ENCODE measurements at places on chromosomes 2 and 18.

GRCh38 chr2:173278794-173279526 is 75.7 kb upstream of the CDCA7 start:
- no peak for DNase-seq

- no peak for DNase-seq
These were observed 173.2 kb downstream of the MYCN start for GRCh38 chr2:16113568-16113967.

GRCh38 chr2:196101325-196101991 is 32.8 kb upstream of the DNAH7 start:
- no peak for DNase-seq

DNA sequence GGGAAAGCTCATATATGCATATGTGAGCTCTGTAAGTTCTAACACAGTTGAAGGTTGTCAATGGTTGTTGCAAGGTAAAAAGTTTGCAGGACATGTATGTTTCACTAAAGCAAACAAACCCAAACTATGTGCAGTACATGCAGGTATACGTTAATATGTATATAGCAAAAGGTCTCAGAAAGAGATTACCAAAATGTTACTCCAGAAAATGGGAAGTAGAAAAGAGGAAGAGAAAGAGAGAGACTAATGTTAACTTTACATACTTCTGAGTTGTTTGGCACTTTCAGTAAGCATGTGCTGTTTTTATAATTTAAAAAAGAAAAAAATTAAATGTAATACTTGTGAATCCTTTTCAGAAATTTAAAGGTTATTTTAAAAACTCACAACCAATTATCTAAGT is 32.8 kb upstream of the PEX13 start:
- DNase-seq, result no peak

DNA sequence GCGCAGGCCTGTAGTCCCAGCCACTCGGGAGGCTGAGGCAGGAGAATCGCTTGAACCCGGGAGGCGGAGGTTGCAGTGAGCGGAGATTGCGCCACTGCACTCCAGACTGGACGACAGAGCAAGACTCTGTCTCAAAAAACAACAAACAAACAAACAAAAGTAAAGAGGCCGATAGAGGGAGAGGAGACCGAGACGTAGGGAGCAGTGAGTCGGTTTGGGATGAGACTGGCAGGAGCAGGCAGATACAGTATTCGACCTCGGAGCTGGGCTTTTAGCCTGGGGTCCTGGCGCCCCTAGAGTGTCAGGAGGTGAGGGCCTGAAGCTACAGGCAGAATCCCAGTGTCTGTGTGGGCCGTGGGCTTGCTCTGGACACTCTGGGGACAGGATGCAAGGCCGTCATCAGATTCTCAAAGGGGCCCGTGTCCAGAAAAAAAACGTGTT is 51.2 kb downstream of the SLC4A1AP start:
- DNase-seq, result no peak

DNA sequence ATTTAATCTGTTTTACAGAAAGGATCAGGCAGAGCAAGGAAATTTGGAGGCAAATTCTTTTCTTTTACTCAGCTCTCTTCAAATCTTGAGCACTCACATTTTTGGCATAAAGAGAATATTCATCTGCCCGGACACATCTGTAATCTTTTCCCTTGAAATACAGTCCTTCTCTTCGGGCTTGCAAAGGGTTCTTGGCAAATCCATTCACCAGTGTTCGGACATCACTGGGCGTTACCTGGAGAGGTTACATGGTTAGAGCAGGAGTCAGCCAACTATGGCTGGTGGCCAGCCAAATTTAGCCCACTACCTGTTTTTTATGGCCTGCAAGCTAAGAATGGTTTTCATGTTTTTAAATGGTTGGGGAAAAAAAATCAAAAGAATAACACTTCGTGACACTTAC is 2.1 kb downstream of the PFN4 start:
- DNase-seq, result no peak

DNA sequence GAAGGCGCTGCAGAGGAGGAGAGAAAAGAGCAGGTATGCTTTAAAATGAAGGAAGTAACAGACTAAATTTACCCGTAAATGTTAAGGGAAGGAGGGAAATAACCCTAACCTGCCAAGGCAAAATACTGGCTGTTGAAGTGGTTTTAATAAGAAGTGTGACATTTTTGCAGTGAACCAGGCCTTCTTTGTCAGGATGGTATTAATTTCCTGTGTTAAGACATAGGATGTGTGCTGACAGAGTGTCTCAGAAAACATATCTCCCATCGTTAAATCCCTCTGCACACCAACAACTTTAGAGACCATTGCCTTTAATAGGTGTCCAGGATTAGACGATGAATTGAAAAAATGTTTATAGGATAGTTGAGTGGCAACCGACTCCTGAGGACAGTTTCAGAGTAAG is 9.9 kb downstream of the TTC39C start:
- no peak for DNase-seq

- no peak for DNase-seq
These were observed 979 bp downstream of the LONRF2 start for GRCh38 chr2:100321179-100321865.

- no peak for DNase-seq
These were observed 1.4 kb downstream of the ANKRD44 start for GRCh38 chr2:197308996-197309690.

DNA sequence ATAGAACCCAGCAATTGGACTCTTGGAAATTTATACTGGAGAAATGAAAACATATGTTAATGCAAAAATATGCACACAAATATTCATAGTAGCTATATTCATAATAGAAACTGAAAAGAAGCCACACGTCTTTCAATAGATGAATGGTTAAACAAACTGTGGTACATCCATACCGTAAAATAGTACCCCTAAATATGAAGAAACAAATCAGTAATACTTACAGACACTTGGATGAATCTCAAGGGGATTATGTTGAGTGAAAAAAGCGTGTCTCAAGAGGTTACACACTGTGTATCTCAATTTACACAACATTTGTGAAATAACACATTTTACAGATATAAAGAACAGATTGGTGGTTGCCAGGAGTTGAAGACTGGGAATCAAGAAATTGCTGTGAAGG is 61.1 kb upstream of the ARHGAP15 start:
- DNase-seq, result no peak

DNA sequence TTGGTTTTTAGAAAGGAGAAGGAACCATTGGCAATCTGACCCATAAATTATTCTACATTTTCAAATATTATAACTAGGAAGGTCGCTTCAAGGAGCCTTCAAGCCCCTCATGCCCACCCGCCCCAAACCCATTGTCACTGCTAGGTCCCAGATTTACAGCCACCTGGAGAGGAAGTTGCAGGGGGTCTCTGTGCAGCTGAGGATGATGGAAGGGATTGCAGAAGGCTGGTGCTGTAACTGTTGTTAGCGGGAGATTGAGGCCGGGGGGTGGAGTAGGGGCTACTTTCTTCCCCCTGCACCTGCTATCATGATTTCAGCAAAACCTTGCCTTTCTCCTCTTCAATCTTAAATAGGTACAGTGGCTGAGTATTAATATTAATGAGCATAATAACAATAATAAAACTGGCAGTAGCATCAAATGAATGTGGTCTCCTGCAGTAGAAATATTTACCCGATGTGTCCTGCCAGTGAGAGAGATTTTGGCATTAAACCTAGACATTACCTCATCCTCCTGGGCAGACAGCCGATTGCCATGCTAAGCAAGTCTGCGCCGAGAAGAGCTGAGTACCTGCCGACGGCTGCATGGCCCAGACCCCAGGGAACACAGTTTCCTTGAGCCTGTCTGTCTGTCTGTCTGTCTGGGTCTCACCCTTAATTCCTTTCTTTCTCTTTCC is 225.4 kb downstream of the FAM210A start:
- peak; percentile 37 for DNase-seq

DNA sequence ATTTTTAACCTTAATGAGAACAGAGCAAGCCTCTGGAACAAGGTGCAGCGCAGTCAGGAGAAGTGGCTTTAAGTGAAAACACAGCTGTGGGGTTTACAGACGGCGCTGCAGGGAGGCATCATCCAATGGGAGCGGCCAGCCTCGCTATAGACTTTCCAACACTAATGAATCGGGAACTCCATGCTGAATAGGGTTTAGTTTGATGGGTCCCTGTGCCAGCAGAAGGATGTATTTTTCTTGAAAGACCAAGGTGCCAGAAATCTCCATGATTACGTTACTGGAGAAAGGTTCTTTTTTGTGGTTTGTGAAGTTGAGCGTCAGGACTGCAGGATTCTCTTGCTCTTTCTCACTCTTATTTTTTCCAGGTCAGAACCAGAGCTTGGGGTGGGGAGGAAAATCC is 87.9 kb upstream of the ALPP start:
- DNase-seq, result no peak

DNA sequence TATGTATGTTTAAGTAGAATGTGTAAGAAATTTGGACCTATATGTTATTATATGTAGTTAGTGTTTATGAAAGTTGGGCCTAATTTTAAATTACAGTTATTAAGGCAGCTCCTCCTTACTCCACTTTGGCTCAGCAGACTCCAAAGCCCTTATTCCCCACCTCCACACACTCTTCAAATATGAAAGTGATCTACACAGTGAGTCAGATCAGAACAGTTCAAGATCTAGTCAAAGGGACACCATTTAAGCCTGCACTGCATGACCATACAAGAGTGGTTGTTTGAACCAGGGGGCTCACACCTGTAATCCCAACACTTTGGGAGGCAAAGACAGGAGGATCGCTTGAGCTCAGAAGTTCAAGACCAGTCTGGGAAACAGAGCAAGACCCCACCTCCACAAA is 21.2 kb upstream of the PMAIP1 start:
- no peak for DNase-seq

DNA sequence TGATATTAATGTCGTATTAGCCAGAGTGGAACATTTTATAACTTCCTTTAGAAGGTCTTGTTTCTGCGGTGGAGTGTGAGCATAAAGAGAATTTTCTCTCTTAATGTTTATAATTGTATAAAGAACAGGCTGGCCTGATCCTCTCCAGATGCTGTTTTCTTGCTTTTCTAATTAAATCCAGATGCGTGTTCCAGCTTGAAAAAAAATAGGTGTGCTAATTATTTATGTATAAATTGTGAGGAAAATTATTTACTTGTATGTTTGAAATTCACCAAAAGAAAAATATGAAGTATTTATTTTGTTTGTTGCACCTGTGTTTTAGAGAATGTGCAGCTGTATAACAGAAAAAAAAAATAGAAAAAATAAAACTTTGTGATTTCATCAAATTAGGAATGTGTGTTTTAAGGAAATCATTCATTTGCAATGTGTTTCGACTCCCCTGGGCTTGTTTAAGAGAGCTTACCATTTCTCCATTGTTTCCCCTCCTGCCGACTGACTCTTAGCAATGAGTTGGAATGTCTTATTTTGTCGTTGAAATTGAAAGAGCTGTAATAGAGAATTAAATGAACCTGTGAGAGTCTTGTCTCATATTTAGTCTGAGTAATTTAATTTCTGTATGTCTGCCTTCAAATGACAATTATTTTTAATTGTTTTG is 220.1 kb upstream of the NXPH2 start:
- DNase-seq, result no peak

DNA sequence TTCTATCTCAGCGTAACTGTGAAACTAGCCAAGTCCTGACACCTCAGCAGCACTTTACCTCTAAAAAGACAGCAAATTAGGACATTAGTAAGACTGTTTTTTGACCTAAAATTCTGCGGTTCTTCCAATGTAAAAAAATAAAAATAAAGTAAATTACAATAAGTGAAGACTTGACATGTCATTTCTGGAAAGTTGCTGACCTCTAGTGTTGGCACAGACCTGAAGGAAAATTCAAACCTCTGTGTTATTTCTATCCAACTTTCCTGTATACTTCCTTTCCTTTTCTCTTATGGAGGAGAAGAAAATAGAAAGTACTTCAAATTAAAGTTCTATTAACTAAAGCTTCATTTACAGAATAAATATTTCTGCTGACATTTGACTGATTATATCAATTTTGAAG is 110.6 kb downstream of the TMEM182 start:
- no peak for DNase-seq

- DNase-seq, result no peak
These were observed 448.8 kb downstream of the TXNL1 start for GRCh38 chr18:56189615-56190014.

- DNase-seq, result no peak
These were observed 5.1 kb upstream of the TTC27 start for GRCh38 chr2:32622570-32623310.

- no peak for DNase-seq
These were observed 65.6 kb downstream of the SH3RF3 start for GRCh38 chr2:109194620-109194937.

DNA sequence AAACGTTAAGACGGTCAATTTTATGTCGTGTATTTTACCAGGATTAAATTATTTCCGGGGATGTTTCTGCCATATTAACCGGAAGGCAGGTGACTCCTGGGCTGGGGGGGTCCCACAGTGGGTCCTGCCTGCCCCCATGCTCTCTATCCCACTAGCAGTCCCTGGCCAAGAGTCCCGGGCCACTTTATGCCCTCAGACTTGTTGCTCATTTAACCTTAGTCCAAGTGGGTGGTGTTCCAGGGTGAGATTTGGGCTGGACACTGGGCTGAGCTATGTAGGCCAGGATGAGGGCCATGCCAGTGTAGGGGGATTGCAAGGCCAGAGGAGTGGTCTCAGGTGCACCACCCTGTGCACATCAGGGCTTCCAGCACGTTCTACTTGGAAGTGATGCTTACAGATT is 24.1 kb downstream of the TWIST2 start:
- no peak for DNase-seq

- DNase-seq, result no peak
These were observed 859.2 kb downstream of the CNTNAP5 start for GRCh38 chr2:124884315-124884714.

DNA sequence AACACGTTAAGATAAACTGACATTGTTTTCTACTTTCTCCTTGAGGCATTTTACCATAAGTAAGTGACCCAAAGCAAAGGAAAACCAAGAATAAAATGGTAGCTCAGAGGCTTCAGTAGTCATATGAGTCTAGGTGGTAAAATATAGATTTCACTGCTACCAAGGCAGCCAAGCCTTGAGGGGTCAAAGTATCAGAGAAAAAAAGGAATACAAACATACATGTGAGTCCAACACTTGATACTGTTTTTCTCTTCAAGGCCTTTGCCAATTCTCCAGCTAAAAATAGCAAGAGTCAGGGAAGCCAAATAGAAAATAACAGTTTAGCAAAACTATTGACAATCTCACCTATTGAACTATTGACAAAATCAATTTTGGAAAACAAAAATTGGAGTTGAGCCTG is 925.9 kb downstream of the BCL11A start:
- DNase-seq, result no peak

DNA sequence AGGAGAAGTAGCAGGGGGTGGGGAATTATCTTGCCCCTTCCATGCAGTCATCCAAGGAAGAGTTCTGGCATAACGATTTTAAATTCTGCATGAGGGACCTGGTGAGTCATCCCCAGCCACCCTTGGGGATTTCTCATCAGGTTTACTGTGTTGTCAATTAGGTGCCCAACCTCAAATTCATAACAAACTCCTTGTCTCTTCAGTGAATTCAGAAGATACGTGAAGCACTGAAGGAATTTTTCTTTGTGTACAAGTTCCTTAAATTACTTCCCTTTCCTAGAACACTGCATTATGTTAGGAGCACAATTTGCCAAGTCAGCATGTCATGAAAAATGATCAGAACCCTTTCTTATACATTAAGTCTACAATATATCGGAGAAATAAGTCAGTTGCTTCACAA is 70.8 kb upstream of the NOSTRIN start:
- no peak for DNase-seq

- no peak for DNase-seq
These were observed 50.6 kb upstream of the GPC1 start for GRCh38 chr2:240384711-240385450.

Measured in substantia nigra (tissue), 51 donors.